SHP77 (cell line): ENCODE measurements at places on chromosomes 12 and 14.

DNA sequence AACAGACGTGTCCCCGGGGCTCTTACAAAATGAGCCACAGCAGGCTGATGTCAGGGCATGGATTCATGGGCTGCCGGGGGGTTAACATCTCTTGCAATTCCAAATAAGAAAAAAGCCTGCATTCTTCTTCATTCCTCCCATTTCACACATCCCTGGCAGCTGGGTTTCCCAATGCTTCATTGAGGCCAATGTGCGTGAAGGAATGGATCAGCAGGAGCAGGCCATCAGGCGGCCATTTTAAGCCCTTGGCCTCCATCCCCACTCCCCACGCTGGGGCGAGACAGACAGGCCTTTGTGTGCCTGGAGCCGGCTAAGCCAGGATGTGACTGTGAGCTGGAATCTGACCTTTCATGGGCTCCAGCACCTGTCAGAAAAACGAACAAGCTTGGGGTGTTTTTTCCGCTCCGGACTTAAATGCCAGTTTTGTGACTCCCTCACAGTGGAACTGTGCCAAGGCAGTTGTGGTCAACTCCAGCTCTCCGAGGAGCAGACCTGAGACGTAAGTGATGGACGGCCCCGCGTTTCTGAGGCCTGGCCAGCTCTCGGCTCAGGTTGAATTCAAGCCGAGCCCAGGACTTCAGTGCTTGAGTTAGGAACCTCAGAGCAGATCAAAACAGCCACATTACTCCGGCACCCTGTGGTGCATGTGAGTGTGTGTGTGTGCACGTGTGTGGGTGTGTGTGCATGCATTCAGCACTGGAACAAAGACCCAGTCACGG is 133.1 kb downstream of the TMEM30B start:
- DNase-seq, result no peak

DNA sequence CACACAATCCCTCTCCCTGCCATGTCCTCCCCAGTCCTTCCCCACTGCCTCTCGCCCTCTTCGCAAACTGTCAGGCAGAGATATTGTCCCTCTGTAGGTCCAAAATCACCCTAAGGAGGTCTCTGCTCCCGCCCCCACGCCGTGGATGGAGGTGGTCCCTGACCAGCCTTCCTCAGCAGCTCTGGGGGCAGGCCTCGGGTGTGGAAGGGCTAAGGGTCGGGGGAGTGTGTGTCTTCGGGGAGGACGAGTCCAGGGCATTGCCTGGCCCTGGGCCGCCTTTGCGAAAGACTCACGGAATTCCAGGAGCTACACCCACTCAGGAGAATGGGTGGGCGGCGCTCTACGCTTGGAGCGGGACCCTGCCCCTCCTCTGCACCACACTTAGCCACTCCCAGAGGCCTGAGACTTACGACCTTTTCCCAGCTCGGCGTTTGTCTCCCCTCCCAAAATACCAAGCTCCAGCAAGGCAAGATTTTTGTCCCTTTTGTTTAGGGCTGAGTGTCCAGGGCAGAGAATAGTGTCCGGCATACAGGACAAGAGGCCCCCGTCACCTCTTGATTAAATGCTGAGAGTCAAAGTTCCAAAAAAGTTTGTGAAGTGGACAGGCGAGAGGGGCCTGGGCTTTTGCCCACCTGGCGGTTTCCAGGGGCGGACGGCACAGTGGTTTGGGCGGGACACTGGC is 881 bp downstream of the PYGL start:
- no peak for DNase-seq

DNA sequence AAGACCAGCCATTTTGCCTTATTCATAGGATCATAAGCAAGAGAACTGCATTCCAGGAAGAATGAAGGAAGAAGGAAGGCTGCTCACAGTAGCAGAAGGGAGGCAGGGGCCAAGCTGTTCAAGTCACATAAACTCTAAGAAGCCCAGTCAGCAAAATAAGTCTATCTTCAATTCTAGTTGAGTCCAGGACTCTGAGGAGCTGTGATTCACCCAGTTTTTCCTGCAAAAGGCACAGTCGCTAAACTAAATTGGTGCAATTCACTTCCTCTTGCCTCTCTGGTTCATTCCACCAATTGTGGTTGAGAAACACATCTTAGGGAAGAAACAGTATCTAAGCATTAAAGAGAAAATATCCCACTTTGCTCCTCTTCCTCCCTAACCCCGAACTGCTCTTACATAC is 9.8 kb downstream of the ZNF641 start:
- no peak for DNase-seq

- no peak for DNase-seq
Measured at GRCh38 chr12:113239288-113239771, 18.1 kb downstream of the TPCN1 start.

DNA sequence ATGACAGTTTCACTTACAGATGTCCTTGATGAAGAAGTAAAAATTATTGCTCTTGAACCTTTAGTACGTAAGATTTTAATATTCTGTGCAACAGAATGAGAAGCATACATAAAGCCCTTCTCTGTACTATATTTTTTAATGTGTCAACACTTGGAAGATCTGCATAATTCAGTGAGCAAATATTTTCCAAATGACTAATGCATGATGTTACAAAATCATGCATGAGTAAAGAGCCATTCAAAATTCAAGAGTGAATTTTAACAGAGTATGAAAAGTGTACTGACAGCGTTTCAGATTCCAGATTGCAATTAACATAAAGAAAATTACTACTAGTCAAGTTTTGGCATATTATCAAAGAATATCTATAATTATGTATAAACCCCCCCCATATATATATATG is 101.4 kb upstream of the BBS10 start:
- no peak for DNase-seq

GRCh38 chr12:72966684-72967083 is 694.5 kb downstream of the TRHDE start:
- no peak for DNase-seq

DNA sequence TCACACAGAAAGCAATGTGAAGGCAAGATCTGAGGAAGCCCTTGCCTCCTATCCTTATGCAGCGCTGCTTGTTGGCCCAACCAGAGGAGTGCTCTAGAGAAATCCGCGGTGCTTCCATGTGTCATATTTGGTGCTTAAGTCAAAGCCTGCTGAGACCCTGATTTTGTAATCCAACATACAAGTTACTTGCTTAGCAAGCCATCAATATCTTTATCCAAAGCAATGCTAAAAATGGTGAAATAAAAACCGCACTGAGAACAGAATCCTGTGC is 250.0 kb downstream of the MED13L start:
- DNase-seq, result no peak

GRCh38 chr12:105783983-105784947 is 354.5 kb downstream of the NUAK1 start:
- DNase-seq, result no peak

DNA sequence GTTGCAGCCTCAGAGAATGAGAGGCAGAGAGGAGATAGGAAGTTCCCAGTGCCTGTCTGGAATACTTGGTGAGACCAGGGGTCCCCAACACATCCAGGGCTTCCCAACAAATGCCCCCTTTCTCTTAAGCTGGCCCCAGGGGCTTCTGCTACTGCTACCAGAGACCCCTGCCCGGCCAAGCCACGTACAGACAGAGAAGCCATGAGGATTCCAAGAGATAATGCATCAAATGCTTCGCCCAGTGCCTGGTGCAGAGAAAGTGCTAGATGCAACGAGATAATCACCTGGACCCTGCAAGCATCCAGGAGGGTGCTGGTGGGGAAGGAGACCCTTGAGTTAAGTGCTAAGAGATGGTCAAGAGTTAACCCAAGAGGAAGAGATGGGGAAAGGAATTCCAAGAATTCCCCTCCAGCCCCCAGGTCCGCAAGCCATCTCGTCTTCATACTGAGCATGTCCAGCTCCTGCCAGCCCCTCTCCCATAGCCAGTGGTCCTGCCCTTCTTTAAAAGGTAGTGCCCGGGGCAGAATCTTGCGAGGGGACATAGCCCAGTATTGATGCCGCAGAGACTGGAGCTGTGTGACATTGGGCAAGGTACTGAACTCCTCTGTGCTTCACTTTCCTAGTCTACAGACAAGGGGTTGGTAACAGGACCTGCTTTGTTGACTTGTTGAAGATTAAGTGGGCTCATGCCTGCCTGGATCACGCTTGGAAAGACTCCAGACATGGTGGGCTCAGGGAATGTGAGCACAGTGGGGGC is 103.3 kb downstream of the CALM1 start:
- no peak for DNase-seq

GRCh38 chr12:120751389-120751788 is 25.8 kb downstream of the ACADS start:
- no peak for DNase-seq

DNA sequence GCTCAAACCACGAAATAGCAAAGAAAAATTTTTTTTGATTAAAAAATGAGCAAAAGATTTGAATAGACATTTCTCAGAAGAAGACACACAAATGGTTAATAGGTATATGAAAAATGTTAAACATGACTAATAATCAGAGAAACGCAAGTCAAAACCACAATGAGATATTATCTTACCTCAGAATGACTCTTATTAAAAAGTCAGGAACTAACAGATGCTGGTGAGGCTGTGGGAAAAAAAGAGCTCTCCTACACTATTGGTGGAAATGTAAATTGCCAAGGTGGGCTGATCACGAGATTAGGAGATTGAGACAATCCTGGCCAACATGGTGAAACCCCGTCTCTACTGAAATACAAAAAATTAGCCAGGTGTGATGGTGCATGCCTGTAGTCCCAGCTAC is 315.5 kb upstream of the FLRT2 start:
- no peak for DNase-seq

DNA sequence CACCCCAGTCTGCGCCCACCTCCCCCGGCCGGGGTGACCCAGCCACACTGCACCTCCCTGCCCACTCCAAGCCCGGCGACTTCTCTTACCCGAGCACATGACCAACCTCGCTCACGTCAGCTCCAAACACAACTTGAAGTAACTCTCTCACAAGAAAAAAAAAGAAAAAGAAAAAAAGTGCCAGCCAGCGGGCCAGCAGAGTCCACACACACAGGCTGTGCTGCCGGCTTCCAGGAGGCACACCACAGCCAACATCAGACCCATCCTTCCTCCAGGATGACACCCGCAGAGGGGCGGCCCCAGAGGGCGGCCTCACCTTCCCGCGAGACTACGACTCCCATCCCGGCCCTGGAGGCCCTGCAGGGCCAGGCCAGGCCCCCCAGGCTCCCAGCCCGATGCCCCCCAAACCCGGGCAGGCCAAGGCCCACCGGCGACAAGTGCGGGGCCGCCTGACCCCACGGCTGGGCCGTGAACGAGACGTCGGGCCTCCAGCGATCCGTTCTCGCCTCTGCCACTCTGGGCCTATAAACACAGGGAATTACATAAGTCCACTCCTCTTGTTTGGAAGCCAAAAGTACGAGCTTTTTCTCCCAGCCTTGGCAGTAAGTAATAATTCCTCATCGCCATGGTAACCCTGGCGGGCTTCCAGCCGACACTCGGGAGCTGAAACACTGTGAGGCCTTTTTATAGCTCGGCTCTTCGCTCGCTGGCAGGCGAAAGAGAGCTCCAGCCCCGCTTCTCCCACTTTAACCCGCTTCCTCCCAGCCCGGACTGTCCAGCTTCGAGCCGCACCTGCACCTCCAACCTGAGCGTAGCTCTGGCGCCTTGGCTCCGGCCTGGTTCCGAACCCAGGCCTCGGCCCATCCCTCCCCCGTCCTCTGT is 49.1 kb downstream of the NCOR2 start:
- peak; percentile 94 for DNase-seq

DNA sequence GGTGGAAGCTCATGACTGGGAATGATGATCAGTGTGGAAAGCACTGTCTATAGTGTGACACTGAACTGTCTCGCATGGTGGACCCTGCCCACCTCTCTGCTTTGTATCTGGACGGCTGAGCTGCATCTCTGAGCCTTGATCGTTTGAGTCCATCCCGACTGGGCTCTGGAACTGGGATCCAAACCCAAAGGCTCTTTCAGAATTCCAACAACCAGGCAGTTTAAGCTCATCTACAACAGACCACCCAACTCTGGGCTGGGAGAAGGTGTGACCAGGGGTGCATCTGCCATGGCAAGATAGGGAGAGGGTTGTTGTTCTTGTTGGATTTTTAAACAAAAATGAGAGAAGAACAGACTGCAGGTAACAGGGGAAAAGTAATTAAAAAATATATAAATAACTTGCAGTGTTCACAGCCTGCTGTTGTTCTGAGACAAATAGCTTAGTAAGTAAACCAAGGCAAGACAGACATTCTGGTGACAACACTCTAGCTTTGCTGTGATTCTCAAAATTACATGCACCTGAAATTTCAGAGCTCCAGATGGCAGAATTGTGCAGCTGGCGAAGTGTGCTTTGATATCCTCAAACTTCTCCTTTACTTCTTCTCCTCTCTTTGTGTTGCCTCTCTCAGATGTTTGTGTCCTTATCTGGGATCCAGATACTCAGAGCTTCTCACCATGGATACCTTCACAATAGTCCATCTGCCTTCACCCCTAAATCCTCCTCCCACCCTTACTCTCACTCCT is 209.6 kb downstream of the EMP1 start:
- no peak for DNase-seq

- DNase-seq, result no peak
Measured at GRCh38 chr14:30234966-30235365, 307.3 kb upstream of the PRKD1 start.

- no peak for DNase-seq
Measured at GRCh38 chr14:99391671-99392070, 89.0 kb downstream of the SETD3 start.

- DNase-seq, result no peak
Measured at GRCh38 chr12:131468206-131468605, 242.7 kb upstream of the SFSWAP start.

DNA sequence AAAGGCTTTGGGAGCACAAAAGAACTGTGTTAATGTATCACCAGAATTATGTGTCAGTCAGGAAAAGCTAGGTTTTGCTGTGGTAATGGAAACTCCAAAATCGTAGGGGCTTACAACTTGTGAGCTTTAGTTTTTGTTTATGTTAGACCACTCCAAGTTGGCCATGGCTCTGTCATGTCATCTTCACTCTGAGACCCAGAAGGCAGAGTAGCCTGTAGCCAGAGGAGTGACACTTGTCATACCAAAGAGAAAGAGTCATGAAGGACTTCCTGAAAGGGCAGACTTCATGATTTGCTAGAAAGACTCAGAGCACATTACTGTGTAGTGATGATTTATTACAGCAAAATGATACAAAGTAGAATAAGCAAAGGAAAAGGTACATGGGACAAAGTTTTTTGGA is 133.6 kb upstream of the SSTR1 start:
- no peak for DNase-seq

GRCh38 chr12:22229652-22230279 is 104.7 kb downstream of the ST8SIA1 start:
- DNase-seq, result no peak

- DNase-seq, result no peak
Measured at GRCh38 chr14:84891404-84891803, 638.5 kb upstream of the FLRT2 start.

GRCh38 chr12:132827763-132828703 is 636 bp downstream of the GOLGA3 start:
- DNase-seq, result peak; percentile 16

- DNase-seq, result no peak
Measured at GRCh38 chr12:95548056-95548538, 3.2 kb downstream of the USP44 start.

- DNase-seq, result no peak
Measured at GRCh38 chr12:92292016-92292415, 146.4 kb upstream of the BTG1 start.

DNA sequence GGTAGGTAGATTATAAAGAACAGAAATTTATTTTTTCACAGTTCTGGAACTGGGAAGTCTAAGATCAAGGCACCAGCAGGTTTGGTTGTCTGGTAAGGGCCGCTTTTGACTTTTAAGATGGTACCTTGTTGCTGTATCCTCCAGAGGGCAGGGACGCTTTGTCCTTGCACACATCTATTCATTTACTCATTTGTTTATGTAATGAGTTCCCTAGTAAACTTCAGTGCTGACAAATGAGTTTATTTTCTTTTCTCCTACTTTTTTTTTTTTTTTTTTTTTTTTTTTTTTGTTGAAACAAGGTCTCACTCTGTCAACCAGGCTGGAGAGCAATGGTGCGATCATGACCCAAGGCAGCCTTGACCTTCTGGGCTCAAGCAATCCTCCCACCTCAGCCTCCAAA is 195.7 kb downstream of the FBXL14 start:
- no peak for DNase-seq
